ENCODE measurements at places on chromosomes 4 and X.

GRCh38 chrX:150730719-150731118 lies 37.5 kb downstream of the MTMR1 start:
- no peak for DNase-seq

DNA sequence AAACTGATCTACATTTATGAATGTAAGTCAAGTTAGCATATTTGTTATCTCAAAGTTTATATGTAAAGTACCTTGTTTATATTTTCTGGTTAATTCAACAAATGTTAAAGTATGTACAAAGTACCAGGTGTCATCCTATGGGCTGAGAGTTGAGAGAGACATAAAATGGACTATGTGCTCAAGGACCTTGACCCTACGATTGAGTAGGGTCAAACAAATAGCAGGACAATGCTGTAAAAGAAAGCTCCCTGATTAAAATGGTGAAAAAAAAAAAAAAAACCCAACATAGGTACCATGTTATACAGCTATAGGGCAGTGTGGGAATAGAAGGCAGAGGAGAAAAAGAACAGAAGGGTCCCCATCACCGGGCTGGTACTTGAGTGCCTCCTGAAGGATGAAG lies 123.4 kb downstream of the CDS1 start:
- DNase-seq = no peak

DNA sequence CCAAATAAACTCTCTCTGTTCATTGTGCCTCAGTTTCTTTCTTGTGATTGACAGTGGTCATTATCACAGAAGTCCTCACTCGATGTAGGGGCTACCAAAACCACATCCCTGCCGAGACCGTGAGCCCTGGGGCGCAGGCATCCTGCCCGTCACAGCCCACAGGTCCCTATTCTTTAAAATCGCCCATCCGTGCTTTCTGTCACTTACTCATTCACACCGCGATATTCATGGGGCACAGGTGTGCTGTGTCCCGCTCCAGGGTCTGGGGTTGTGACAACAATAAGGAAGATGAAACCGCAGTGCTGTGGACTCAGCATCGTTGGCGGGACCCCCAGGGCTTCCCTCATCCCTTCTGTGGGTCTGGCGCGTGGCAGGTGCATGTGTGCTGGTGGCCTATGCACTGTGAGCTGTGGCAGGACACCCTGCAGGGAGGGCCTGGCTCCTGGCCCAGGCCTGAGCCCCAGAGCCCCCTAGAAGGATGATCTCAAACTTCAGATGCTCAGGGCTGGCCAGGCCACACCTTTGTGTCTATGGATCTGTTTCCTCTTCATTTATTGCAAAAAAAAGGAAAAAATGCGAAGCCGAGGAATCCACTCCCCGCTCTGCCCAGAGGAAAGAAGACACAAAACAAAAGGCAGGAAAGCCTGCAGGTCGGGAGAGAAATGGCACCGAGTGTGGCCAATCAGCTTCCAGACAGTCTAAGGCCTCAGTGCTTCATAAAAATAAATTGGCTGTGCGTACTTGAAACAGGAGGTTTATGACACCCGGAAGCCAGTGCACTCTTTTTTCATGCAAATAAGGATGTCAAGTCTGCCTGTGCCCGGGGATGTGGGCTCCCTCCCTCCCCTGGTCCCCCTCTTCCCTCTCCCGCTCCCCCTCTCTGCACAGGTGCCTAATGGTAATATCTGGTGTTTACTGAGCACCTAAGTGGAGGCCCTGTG lies 109.5 kb upstream of the ADRA2C start:
- DNase-seq = peak; percentile 69

DNA sequence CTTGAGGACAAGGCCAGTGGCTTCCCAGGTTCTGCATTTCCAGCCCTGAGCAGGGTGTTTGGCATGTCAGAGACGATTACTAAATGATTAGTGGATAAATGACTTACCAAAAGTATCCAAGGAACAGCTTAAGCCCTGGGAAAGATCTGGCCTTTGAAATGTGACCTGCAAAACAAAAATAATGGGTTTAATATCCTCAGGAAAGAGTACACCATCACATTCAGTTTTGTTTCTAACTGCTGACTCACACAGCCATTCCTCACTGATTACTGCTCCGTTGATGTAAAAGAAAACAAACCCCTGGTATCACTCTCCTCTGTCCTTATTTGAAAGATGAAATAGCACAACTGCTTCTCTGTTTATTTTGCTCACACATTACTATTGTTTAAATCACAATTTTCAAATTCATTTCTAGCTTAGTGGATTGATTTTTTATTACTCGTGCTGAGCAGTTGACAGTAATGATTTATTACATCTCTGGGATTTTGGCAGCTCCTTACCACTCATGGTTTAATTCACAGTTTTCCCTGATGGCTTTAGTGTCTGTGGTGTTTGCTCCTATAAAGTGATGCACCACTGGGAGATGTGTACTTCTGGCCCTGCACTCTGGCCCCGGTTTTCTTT lies 117.0 kb downstream of the CBLL2 start:
- no peak for DNase-seq

- DNase-seq = no peak
These were observed 268.4 kb upstream of the MAGEB18 start for GRCh38 chrX:25869761-25870160.

- peak; percentile 41 for DNase-seq
These were observed 934 bp upstream of the SEC31A start for GRCh38 chr4:82891707-82892466.

DNA sequence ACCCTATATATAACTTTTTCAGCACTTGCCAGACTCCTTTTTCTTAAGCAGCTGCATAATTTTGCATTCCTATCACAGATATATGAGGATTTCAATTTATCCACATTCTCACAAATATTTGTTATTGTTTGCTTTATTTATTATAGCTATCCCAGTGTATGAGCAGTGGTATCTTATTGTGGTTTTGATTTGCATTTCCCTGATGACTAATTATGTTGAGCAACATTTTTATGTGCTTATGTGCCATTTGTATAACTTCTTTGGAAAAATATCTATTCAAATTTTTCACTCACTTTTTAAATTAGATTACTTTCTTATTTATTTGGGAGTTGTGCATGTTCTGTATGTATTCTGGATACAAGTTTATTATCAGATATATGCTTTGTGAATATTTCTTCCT lies 361.9 kb downstream of the KCTD8 start:
- no peak for DNase-seq

DNA sequence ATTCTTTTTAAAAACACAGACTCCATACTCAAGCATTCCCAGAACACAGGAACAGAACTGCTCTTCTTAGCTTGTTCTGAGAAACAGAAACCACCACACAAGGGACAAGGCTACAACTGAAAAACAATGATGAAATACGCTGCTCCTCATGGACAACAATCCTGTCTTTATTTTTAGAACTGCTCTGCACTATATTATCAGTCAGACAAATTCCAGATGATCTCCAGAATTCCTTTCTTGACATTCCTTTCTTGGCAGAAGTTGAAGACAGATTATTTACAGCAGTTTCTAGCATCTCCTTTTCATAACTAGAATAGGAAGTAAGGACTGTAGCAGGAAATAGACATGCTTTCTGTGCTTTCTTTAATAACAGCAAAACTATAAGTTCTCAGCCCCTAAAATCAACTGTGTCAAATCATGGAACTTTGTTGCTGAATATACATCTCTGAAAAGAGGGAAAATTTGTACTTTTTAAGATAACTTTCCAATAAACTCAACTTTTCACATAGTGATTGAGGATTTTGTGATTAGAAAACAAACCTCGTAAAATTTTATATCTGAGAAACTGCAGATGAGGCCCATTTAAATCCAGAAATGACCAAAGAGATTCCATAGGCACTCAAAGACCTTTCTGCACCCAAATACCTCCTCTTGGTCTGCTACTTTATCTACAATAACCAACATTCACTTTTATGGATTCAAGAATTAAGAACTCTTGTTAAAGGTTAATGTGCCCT lies 35.9 kb downstream of the ANTXR2 start:
- no peak for DNase-seq

GRCh38 chrX:40007756-40008705 lies 89.7 kb downstream of the BCOR start:
- no peak for DNase-seq

GRCh38 chr4:1793940-1794808 lies 1.1 kb downstream of the FGFR3 start:
- DNase-seq = no peak

GRCh38 chrX:71627588-71628404 lies 9.5 kb upstream of the CXCR3 start:
- DNase-seq = no peak

GRCh38 chrX:102606115-102606514 lies 6.8 kb downstream of the ARMCX5 start:
- no peak for DNase-seq

DNA sequence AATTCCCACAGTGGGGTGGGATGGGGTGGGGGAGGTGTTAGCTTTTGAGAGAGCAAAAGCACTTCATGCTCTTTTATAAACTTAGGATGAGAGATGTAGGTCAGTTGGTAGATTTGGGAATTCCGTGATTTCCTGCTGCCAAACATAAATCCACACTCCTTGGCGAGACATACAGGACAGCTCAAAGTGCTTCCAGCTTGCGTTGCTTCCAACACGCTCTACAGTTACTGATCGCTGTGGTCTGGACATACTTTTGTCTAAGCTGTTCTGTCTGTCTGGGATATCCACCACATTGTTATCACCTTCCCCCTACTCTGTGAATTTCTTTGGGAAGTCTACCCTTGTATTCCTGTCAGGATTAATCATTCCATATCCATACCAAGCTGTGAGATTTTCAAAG lies 117.5 kb downstream of the RAPGEF2 start:
- no peak for DNase-seq

All from DMS79 treated with DMSO at 0.1 percent for 48 hours (cell line).